ENCODE measurements at places on chromosomes 5 and 9.

GRCh38 chr9:77752554-77752953, 104.4 kb upstream of the GNA14 start:
- no peak for DNase-seq

GRCh38 chr9:104961238-104961637, 33.3 kb upstream of the ABCA1 start:
- peak; percentile 5 for DNase-seq

DNA sequence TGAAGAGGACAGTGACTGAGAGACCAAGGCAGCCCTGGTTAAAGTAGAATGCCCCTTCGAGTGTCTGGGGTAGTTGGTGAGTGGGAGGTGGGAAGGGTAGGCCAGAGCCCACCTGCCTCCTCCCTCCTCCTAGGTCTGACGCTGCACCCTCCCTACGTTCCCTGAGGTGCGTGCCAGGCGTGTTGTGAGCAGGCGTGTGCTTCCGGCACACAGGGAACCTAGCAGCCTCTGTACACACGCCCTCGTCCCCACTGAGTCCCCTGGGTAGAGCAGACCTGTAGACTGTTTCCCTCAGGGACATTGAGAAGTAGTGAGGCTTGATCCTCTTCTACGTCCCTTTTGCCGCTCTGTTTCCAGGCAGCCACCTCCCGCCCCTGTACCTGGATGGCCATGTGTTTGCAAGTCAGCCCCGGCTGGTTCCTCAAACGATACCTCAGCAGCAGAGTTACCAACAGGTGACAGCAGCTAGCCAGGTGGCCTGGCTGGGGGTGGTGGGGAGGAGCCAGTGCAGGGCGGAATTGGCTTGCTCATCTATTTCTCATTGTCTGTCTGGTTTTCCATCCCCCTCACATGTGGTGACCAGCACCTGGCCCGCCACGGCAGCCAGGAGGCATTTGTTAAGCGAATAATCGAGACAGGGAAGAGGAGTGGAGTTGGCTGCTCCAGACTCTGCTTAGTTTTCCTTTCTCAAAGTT, 16.8 kb upstream of the POMT1 start:
- no peak for DNase-seq

DNA sequence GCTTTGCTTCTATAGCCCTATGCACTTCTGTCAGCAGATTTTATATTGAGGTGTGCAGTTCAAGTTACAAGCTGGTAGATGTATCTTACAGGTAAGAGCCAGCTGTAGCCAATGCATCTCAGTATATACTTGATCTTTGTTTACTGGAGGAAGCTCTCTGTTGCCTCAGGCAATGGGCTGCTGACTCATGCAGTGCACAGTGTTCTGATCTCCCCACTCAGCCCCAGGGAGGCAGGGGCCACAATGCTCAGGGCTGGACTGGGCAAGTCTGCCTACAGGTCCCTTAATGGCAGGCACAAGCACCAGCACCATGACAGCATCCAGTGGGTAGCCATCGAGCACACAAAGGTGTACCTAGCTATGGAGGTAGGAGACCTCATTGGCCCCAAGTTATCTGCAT, 178.8 kb upstream of the CDH10 start:
- no peak for DNase-seq

GRCh38 chr5:89972901-89973300, 436.7 kb downstream of the CETN3 start:
- DNase-seq = no peak

GRCh38 chr5:107254214-107254901, 416.4 kb downstream of the EFNA5 start:
- DNase-seq = no peak

DNA sequence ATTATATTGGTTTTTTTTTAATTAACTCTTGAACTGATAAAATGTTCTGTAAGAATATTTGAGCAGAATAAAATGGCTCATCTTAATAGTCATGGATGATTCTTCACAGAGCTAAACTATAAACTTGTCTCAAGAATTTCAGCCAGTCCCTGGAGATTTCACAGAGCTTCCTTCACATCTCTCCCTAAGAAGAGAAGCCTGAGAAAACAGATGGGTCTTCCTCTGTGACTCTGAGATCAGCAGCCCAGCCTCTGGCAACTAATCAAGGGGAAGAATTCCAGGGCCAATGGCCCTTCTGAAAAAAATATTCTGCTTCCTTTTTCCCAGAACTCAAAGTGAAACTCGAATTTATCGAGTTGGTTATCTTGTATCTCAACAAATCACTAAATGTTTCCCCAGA, 122.2 kb upstream of the ITGA1 start:
- no peak for DNase-seq

DNA sequence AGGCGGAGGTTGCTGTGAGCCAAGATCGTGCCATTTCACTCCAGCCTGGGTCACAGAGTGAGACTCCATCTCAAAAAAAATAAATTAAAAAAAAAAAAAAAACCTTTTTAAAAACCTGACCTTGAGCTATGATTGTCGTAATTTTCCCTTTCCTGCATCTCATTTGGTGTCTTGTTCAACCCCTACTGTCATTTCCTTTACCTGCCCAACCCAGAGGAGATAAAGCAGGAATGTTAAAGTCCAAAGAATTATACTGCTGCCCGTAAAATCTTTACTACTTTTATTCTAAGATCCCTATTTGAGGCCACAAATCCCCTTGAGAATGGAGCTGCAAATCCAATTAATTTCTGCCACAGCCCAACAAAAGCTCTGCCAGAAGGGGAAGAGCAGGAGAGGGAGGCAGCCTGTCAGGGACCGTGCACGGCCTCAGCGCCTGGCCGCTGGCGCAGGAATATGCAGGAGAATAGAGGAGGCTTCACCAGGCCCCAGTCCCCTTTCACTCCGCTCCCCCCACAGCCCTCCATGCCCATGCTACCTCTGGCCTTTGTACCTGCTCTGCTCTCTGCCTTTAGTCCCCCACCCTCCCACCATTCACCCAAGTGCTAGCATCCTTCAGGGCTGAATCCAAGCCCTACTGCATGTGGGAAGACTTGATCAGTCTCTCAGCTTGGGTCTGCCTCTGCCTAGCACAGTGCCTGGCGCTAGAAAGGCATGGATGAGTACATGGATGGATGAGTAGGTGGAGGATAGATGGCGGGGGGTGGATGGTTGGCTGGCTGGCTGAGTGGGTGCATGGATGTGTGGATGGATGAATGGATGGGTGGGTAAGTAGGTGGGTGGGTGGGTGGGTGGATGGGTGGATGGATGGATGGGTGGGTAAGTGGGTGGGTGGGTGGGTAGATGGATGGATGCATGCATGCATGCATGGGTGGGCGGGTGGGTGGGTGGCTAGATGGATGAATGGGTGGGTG, 99.8 kb upstream of the SARDH start:
- DNase-seq = no peak

DNA sequence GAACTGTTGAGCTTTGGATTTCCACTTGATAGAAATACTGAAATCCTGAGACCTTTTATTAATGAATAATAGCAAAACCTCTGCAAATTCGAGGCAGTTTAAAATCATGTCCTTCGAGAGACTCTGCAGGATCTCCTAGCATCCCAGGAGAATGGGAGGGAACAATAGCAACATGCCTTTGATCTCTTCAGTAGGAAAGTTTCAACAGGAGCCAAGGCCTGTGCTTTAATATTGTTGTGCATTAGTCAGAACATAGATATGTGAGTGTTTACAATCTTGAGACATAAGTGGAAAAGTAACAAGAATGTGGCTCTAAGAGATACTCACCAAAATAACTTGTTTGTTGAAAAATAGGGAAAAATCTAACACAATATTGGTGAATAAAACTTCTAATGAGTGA, 83.3 kb upstream of the LHFPL2 start:
- no peak for DNase-seq

Measured in activated CD4-positive, CD25-positive, alpha-beta regulatory T cell (primary cell).